Ovary (tissue), 10 donors: ENCODE measurements at places on chromosomes 7 and 10. TPM values are rescaled to one million over a fixed set of nuclear protein-coding genes. Genes with fewer than 3 reads are reported as not detected.

DNA sequence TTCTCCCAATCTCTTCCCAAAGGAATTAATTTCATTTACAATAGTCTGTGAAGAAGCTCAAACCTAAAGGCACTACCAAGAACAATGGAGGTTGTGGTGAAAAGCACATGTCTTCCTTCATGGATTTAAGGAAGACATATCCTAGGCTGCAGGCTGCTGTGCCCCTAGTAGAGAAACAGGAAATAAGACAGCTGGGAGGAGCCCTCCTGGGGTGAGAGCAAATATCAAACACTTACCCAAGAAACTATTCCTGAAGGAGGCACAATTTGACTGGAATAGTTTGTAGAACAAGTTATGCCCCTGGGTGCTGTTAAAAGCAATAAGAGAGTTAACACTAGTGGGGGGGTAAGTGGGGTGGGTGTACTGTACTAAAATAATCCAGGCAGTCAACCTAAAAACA, 30.1 kb downstream of the PDZD8 start:
- no peak for DNase-seq

DNA sequence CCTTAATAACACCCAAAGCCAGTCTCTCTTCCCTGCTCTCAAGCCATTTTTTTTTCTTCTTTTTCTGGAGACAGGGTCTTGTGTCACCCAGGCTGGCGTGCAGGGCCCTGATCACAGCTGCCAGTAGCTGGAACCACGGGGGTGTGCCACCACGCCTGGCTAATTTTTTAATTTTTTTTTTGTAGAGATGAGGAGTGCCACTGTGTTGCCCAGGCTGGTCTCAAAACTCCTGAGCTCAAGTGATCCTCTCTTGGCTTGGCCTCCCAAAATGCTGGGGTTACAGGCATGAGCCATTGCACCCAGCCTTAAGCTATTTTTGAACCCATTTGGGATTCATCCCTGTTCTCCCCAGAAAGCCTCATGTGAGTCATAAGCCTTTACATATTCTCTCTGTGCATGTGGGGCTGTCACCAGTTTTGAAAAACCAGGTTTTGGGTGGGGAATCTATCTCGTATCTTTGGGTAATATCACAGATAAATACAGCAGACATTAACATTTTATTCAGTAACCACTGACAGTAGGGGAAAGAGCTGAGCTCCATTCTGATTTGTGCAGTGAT, 15.5 kb downstream of the ZNF487 start:
- no peak for DNase-seq

DNA sequence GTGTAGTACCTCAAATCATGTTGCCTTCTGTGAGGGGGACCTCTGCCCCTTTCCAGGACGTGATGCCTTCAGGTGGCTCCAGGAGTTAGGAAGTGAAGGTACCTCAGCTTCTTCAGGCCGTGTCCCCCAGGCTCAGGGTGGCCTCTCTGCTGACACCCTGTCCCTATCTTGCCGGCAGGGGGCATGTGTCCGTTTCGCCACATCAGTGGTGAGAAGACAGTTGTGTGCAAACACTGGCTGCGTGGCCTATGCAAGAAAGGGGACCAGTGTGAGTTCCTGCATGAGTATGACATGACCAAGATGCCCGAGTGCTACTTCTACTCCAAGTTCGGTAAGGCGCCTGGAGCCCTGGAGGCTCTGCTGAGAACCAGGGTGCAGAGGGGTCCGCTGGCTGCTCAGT, 9.2 kb downstream of the CPSF4 start:
- no peak for DNase-seq

DNA sequence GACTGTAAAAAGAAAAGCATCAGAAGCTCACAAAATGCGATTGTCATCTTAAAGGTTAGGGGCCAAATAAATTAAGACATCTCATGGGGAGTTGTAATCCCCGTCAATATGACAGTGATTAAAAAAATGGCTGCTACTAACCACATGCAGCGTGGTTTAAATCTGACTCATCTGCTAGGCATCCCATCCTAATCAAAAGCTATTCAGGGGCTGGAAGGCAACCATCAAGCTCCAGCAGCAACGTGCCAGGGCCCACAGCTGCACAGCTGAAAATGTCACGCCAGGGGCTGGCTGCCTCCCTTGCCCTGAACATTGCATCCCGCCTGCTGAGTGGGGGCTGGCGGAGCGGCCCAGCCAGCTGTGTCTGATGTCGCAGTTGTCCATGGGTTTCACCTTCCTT, 66.3 kb upstream of the FRMD4A start:
- DNase-seq, result peak; percentile 69

DNA sequence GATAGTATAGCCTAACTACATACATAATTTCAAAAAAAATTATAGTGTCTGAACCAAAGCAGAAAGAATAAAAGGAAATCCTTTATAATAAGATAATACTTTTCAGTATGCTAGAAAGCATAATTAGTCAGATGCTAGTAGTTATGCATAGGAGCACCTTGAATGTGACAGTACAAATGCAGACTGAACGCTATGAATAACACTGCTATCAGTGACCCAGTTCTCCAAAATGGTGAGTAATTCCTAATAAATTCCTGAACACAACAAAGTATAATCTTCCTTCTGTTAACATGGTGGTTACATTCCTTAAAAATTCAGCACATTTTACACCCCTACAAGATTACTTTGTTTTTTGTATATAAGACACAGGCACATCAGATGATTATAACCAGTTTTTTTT, 1.2 kb upstream of the CHPF2 start:
- no peak for DNase-seq

DNA sequence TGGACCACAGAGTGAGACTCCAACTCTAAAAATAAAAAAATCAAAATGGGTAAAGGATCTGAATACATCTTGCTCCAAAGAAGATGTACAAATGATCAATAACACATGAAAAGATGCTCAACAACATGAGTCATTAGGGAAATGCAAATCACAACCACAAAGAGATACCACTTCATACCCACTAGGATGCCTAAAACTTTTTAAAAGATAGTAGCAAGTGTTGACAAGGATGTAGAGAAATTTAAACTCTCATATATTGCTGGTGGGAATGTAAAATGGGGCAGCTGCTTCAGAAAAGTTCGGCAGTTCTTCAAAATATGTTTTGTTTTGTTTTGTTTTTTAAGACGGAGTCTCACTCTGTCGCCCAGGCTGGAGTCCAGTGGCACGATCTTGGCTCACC, 45.7 kb upstream of the GTF2IRD1 start:
- no peak for DNase-seq

- DNase-seq, result no peak
Observed at GRCh38 chr7:30589111-30589510, 5.6 kb upstream of the GARS1 start.

GRCh38 chr7:49631960-49632359, 141.5 kb upstream of the VWC2 start:
- no peak for DNase-seq

The GJC3 gene
- 1.3 TPM for total RNA-seq

The PLXNA4 gene
- 39.9 TPM for total RNA-seq
